ENCODE measurements at places on chromosomes 12 and 14.

GRCh38 chr14:24277071-24277470, 5.7 kb upstream of the RABGGTA start:
- no peak for DNase-seq

GRCh38 chr14:30005114-30005808, 77.6 kb upstream of the PRKD1 start:
- no peak for DNase-seq

GRCh38 chr12:52832985-52833905, 866 bp downstream of the KRT79 start:
- no peak for DNase-seq

DNA sequence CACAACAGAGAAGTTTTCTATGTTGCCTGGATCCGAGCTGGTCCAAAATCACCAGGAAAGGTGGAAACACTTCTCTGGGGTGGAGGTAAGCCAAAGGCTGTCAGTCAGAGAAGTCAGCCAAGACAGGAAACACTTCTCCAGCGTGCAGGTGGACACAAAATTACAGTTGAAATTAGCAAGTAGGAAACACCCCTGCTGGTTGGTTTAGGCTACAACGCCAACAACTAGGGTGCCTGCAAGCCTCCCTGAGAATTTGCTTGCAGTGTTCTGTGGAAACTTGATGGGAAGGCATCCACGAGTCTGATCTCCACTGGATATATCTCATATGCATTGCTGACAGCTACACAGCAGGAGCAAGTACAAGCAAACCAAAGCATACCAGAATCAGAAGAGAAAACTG, 600.5 kb downstream of the RERGL start:
- DNase-seq = no peak

DNA sequence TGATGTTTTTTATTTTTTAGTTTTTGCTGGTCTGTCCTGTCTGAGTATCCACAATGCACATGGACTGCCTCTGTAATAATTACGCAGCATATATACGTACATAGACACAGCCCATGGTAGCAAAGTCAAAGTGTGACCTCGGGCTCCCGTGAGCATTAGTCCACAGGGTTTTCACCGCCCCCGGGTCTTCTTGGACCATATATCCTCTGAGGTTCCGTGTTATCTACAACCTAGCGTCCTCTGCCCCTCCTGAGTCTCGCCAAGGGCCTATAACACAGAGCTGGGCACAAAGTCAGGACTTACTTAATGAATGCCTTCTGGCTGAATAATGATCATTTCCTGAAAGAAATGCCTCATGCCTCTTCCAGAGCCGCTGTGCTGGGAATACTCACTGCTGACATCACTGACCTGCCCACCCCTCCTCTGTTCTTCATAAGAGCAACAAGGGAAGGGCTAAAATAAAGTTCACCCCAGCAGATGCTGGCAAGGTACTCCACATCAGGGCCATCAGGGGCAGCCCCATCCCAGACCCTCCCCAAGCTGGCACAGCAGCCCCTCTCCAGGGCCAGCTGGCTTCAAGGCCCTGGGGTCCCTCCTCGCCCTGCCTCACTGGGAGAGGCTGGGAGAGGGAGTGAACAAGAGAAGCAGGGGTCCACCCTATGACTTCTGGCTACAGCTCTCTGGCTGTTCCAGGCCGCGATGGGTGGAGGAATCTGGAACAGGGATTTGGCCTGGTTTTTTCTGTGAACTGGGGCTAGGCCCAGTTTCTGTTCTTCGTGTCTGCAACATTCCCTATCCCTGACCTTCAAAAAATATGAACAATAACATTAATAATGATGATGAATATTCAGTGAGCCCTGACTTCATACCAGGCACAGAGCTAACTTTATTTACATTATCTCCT, 7.9 kb downstream of the HDAC7 start:
- DNase-seq = no peak

DNA sequence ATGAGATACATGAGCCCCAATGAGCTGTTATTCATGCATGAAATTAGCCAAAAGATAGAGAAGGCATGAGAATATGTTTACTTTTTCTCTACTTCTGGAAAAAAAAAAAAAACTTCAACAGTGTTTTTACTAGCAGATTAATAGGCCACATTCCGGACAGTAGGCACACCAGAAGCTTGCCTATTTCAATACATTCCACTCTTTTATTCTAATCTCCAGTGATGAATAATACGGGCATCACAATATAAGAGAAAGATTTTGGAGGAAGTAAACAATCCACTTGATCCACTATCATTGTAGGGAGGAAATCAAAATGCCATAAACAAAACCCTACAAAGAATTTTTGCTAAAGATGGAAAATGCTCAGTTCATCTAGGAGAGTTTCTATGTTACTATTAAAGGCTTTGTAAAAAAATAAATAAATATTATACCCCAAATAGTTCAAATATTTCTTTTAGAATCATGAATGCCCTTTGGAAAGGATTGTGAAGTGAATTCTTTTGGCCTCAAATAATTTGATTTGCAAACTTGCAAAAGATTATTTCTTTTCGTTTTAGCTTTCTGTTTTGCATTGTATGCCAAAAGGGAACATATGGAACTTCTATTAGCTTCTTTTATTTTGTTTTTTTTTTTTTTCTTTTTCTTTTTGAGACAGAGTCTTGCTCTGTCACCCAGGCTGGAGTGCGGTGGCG, 232.6 kb downstream of the EPS8 start:
- no peak for DNase-seq

GRCh38 chr14:85934886-85935254, 404.9 kb downstream of the FLRT2 start:
- DNase-seq = no peak

GRCh38 chr14:79825046-79825521, 386.2 kb downstream of the DIO2 start:
- DNase-seq = no peak

- no peak for DNase-seq
Measured at GRCh38 chr14:94679937-94680861, 68.0 kb downstream of the SERPINA3 start.

DNA sequence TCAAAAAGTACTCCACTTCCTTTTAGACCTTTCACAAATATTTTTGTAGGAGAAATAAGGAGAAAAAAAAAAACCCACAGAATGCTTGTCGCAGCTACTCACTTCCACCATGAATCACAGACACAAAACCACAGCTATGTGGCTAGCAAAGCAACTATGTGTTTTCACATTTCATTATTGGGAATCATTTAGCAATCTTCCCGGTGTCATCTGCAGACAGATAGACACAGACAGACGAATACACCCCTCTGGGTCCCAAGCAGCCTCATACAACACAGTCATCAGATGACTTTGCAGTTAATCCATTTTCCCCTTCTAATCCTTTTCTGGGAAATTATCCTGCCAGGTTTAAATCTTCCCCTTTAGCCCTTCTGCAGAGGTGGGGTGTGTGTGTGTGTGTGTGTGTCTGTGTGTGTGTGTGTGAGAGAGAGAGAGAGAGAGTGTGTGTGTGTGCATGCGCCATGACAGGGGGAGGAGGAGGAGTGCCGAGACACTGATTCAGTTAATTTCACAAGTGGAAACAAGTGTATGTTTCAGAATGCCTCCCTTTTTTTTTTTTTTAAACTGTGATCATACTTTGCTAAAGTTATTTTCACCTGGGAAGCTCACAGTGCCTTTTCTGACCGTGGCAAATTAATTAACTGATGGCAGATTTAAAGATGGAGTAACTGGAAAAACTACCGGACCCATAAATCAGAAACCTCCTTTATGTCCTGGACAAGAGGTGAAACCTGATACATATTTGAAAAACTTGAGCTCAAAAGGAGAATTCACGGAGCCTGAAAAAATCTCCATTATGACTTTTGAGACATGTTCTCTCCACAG, 39.9 kb downstream of the LTBP2 start:
- no peak for DNase-seq

DNA sequence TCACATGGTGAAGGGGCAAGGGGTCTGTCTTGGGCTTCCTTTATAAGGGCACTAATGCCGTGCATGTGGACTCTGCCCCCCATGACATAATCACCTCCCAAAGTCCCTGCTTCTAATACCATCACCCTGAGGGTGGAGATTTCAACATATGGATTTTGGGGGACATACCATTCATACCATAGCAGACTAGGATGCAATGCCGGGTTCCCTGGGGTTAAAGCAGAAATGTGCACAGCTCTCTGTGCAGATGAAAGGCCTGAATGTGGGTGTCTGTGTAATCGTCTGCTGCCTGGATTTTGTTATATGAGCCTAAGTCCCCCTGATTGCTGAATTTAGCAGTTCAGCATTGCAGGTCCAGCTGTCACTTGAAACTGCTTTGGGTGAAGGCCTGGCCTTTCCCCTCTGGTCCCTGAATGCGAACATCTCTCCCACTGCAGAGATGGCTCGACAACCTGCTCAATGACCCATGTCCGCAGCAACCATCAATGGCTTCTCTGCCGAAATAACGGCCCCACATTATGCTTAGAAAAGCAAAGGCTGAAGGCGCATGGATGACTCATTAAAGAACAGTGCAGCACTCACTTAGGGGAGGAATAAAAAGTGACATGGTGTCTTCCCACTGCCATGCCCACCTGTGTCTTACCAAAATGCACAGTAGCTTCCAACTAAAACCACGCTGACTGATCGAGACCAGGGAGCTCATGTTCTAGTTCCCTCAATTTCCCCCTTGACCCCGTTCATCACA, 286.3 kb downstream of the DPF3 start:
- DNase-seq = no peak

- DNase-seq = no peak
Measured at GRCh38 chr12:52524898-52525591, 4.9 kb upstream of the KRT5 start.

DNA sequence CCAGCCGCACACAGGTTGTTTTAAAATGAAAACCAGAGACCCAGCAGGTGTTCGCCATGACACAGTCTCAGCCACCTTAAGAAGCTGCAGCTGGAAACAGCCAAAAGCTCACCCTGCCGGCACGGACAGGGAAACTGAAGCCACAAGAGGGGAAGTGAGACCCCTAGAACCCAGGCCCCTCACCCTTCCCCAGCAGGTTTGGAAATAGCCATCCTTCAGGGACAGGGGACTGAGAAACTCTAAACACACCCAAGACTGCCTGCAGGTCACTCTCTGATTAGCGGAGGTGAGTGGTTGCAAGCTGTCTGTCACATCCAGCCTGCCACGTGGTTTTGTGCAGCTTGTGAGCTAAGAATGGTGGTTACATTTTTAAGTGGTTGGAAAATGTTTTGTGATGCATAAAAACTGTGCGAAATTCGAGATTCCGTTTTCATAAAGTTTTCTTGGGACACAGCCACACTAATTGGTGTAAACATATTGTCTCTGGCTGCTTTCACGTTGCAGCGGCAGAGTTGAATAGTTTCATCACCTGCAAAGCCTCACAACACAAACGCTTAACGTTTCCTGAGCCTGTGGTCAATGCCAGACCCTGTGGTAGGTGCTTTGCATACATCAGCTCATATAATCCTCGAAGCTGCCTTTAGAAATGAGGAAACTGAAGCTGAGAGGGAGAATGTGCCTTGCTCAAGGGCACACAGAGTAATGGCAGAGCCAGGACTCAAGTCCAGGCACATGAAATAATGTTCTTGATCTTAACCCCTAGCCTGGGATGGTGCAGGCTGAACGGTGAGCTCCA, 1.7 kb upstream of the SELPLG start:
- DNase-seq = no peak

GRCh38 chr14:29528889-29529288, 398.8 kb downstream of the PRKD1 start:
- no peak for DNase-seq

DNA sequence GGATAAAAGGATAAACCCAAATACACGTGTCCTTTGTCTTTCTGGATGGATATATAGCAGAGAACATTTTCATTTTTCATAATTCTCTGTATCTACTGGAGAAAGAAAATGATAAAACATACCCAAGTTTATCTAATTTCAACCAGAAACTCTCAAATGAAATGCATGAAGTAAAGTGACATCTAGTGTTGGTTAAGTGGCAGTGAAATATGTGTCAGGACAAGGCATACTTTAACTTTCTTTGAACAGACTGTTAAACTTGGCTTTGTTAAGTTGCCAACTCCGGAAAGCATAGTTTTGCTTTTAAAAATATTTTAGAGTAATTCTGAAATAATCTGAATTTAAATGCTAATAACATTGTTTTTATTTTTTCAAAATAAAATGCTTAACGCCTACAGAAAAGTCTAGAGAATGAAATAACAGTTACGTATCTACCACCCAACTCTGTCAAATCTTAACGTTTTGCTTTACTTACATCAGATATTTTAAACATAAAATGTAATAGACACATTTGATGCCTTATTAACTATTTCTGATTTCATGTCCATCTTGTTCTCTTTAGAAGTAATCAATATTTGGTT, 25.2 kb upstream of the NTN4 start:
- DNase-seq = no peak

- DNase-seq = no peak
Measured at GRCh38 chr14:96653597-96653996, 143.6 kb upstream of the VRK1 start.

DNA sequence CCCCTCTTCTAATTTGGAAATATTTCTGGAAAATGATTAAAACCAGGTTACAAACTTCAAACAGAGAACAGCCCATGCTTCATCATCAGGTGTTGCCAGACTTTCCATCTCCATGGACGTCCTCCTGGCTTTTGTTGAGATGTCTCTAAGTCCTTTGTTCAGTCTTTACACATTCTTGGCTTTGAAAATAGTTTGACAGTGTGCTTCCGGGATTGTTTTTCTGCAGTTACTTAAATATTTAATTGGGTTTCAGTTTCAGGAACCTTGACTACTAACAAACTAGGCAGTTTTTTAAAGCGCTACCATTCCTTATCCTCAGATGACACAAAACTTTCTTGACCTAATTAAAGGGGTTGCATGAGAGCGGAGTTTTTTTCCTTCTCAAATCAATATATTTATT, 47.8 kb downstream of the GOLGA5 start:
- DNase-seq = no peak

GRCh38 chr12:128595609-128596008, 228.1 kb downstream of the SLC15A4 start:
- DNase-seq = no peak

DNA sequence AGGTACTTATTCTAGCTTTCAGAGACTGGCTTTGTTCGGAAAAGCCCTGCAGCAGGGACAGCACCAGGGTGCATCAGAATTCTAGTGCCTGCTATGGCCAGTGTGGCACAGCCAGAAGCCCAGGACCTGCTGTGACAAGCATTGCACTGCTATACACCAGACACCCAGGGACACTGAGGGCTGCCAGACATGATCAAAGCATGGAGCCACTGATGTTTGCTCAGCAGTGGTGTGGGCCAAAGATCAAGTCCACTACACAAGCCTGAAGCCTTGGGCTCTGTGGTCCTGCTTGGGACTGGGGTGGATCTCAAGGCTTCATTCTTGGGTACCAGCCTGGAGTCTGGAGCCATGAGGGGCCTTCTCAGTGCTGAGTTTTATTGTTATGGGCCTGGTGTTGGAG, 36.1 kb upstream of the CDKN3 start:
- DNase-seq = no peak

DNA sequence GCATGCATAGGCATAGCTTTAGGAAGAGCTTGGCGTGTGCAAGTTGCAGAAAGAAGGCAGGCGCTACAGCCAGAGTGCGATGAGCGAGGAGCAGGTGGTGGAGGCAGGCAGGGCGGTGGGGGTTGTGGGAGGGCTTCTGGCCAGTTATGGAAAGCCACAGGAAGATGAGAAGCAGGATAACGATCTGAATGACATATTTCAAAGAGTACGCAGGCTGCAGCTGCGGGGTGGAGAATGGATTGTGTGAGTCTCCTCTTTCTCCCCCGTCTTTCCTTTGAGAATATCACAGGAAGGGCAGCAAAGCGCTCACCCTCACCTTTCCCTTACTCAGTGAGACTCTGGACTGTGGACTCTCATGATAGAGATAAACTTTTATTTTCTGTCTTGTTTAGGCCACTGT, 48.7 kb upstream of the PLXNC1 start:
- DNase-seq = no peak

- DNase-seq = no peak
Measured at GRCh38 chr12:42958291-42958674, 368.7 kb upstream of the PRICKLE1 start.
